ENCODE measurements at places on chromosomes 7 and 10.

- DNase-seq: no peak
Measured at GRCh38 chr10:116809483-116810119, 39.7 kb upstream of the ENO4 start.

- DNase-seq: no peak
Measured at GRCh38 chr7:140673063-140673773, 473 bp downstream of the ADCK2 start.

DNA sequence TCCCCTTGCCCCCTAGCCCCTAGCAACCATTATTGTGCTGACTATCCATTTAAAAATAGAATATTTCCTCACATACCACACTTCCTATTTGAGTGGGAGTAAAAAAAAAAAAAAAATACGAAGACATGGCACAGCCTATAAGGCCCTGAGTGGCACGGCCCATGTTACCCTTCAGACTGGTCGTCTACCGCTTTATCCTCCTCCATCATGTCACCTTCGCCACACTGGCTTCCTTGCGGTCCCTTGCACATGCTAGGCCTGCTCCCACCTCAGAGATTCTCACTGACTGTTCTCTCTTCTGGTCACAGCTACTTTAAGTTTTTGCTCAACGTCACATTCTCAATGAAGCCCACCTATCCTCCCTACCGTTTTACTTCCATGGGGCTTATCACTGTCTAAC lies 130.3 kb downstream of the ATE1 start:
- no peak for DNase-seq

DNA sequence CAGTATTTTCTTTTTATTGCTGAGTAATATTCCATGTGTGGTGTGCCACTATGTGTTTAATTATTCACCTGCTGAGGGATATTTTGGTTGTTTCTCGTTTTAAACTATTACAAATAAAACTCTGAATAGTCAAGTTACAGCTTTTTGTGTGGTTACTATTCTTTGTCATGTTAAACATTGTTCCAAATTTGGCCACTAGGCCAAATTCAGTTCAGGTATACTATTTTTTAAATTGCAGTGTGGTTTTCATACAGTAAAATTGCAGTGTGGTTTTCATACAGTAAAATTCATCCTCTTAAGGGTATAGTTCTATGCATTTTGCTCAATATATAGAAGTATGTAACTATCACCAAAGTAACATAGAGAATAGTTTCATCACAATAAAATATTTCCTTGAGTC lies 97.4 kb upstream of the FAM3C start:
- DNase-seq: no peak

GRCh38 chr7:135200821-135201331 lies 10.4 kb downstream of the WDR91 start:
- no peak for DNase-seq

- no peak for DNase-seq
Measured at GRCh38 chr7:31785101-31785500, 98.1 kb downstream of the PPP1R17 start.

- no peak for DNase-seq
Measured at GRCh38 chr7:39184391-39184790, 206.7 kb downstream of the POU6F2 start.
